Esophagus squamous epithelium (tissue), 5 donors: ENCODE measurements at places on chromosomes 3 and 15. TPM values are rescaled to one million over a fixed set of nuclear protein-coding genes. Genes with fewer than 3 reads are reported as not detected.

DNA sequence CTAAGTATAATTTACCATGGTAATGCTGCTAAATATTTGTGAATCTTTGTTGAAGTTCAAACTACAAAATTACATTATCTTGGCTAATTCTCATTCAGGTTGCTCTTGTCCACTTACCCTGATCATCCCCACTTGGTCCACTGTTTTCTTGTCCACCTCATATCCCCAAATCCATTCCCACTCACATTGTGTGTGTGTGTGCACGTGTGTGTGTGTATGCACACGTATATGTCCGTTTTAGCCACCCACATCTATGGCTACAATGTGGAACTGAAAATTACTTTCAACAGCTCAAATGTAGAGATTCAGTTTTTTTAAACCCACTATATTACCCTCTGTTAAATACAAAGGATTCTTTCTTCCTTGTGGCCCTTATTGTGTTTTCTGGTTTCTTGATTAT is 15.2 kb upstream of the MEIS2 start:
- no peak for DNase-seq

GRCh38 chr3:63338351-63338750 is 60.2 kb downstream of the SYNPR start:
- no peak for DNase-seq

DNA sequence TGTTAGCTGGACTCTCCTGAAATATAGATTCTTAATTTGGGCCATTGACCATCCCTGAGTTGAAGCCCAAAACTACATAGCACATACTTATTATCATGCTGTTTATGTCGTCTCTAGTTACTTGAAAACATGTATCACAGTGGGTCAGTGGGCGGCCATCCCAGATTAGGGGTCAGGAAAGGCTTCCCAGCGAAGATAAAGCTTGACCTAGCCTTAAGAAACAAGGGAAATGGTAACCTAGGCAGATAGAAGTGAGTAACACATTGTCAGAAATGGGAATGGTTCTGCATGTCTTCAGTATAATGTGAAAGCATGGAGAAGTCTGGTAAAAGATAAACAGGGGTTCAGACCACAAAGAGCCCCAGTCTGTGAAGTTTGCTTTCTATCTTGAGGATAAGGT is 124.7 kb downstream of the C3orf70 start:
- no peak for DNase-seq

DNA sequence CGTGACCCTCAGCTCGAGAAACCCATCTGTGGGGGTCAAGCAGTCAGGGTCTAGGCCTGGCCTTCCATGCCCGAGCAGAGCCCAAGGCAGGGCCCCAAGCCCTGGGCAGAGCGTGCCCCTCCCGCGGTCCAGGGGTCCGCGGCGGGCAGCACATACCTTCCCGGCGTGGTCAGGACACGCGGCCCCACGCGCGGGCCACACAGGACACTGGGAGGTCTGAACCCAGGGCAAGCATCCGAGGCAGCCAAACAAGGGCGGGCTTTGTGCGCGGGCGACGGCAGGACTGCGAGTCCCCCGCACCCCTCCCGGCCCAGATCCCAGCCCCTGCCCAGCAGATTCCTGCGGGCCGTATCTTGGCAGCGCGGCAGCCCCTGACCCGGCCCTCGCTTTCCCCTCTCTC is 61.6 kb upstream of the ACAN start:
- DNase-seq: no peak

- DNase-seq: no peak
These were observed 311.9 kb downstream of the EDEM1 start for GRCh38 chr3:5499404-5499803.

DNA sequence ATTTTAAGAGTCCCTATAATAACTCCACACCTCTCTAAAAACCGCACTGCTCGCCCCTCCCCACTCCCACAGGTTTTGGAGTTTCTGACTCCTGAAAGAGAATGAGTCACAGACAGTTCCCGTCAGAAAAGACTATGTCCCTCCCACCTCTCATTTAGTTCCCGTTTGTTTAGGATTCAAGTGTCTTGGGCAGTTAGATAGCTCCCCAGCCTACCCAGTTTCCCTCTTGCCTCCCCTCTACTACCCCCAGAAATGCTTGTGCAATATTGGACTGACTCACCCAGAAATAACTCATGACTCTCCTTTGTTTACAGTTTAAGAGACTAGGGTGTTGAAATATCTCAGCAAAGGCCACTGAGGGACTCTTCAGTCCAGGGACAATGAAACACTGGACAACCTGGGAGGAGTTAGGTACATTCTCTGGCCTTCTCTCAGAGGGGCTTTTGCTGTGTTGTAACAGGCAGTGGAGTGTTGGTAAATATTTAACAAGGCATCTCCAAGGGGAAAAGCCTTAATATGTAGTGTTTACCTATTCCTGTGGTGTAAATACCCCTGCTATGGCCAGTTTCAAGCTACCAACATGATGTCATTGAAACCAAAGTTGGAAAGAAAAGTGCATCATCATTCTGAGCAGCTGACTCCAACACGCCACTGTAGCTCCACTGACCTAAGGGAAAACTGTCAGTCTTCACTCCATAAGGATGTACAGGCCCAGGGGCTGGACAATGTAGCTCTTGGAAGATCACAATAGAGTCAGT is 96.1 kb upstream of the CHD2 start:
- peak; percentile 39 for DNase-seq

DNA sequence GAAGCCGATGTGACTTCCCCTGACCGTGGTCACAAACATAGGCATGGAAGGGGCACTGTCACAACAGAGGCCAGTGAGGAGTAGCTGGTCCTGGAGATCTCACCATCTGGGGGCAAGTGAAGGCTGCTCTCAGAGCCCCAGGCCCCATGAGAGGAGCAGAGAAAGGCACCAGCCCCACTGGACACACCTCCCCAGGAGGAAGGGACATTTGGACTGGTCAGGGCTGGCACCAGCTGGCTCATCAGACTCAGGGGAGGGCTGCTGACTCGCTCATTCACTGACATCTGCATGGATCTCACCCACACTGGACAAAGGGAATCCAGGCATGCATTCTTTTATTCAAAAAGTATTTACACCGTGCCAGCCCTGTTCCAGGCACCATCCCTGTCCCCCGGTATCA is 26.8 kb downstream of the ESYT3 start:
- DNase-seq: no peak

GRCh38 chr3:98602078-98602678 is 8.8 kb upstream of the CPOX start:
- no peak for DNase-seq

- no peak for DNase-seq
These were observed 581.1 kb upstream of the SEMA6D start for GRCh38 chr15:47136236-47136635.

- DNase-seq: no peak
These were observed 131.7 kb downstream of the XXYLT1 start for GRCh38 chr3:195139091-195139875.

DNA sequence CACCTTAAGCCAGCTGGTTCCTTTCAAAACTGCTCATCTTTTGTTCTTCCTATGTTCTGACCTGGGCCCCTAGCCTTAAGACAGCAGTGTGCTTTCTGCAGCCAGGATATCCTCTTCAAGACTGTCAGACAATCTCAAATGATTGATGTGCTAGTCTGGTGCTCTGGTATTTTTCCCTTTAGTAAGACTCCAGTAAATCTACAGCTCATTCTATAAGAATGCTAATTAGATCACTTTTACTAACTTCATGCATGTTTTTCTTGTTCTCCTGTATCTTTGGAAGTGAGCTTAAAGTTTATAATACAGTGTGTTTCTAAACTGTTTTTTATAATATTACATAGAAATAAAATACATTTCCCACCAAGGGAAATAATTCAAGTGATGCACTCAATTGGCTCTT is 220.9 kb upstream of the NANOGP8 start:
- DNase-seq: no peak

DNA sequence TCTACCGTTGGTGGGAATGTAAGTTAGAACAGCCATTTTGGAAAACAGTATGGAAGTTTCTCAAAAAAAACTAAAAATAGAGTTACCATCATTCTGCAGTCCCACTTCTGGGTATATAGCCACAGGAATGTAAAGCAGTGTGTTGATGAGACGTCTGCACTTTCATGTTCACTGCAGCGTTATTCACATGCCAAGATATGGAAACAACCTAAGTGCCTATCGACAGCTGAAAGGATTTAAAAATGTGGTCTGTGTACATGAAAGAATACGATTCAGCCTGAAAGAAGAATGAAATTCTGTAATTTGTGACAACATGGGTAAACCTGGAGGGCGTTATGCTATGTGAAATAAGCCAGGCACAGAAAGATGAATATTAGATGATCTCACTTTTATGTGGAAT is 157.7 kb downstream of the THSD4 start:
- DNase-seq: no peak

- DNase-seq: no peak
These were observed 96.2 kb downstream of the ABI3BP start for GRCh38 chr3:100896994-100897393.

- DNase-seq: no peak
These were observed at the start of gene PEX5L for GRCh38 chr3:180036671-180037455. TSS of gene PEX5L (minus strand) at chr3:180036937. CDS start at chr3:180036599, 338 bp downstream.

GRCh38 chr15:52673312-52673711 is 5.9 kb downstream of the ATOSA start:
- no peak for DNase-seq

- DNase-seq: no peak
These were observed 77.1 kb downstream of the IQCH start for GRCh38 chr15:67331676-67332075.

- DNase-seq: no peak
These were observed 44.6 kb downstream of the NR2C2 start for GRCh38 chr3:14991818-14992612.

- no peak for DNase-seq
These were observed 51.8 kb upstream of the NEDD4 start for GRCh38 chr15:56045068-56045748.

GRCh38 chr3:193828477-193828876 is 235.5 kb downstream of the OPA1 start:
- no peak for DNase-seq

DNA sequence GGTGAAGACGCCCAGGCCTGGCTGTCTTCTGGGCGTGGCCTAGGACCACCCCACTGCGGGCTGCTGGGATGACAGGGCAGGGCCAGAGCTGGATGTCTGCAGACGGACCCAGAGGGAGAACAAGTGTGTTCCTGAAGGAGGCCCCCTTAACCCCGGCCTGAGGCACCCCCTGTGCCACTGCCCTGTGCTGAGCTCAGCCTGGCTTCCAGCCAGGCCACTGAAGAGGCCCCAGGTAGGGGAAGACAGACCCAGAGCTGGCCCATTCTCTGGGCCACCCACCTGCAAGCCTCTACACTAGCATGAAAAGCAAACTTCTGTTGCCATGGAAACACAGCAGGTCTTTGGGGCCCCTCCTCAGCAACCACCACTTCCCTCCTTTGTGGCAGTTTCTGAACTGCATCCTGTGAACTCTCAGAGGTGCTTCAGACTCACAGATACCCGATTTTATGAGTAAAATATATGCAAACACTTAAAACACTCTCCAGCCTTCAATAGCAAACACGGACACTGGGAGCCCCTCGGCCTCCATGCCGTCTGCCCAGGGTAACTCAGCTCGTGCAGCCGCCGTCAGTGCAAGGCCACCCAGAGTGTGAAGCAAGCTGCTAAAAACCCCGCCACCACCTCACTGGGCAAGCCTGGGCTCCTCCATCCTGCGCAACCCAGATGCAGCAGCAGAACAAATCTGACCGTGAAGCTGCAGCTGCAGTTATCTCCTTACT is 42.5 kb downstream of the CMTM6 start:
- DNase-seq: no peak

GRCh38 chr15:100334015-100334414 is 7.8 kb downstream of the ADAMTS17 start:
- no peak for DNase-seq

- no peak for DNase-seq
These were observed 162.1 kb upstream of the LRIG1 start for GRCh38 chr3:66662894-66663293.

DNA sequence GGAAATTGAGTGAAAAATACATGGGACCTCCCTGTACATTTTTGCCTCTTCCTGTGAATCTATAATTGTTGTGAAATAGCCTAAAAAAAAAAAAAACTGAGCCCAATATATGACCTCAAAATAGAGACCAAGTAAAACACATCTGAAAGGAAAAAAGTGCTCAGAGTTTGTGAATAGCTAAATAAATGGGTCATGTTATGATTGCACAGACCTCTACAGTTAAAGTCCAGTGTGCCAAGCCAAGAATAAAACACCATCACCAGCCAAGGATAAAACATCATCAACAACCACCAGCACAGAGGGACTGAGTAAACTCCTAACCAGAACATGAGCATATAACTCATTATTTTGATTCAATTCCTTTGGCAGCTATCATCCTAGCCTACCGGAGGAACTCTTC is 115.6 kb upstream of the AGTR1 start:
- DNase-seq: no peak

DNA sequence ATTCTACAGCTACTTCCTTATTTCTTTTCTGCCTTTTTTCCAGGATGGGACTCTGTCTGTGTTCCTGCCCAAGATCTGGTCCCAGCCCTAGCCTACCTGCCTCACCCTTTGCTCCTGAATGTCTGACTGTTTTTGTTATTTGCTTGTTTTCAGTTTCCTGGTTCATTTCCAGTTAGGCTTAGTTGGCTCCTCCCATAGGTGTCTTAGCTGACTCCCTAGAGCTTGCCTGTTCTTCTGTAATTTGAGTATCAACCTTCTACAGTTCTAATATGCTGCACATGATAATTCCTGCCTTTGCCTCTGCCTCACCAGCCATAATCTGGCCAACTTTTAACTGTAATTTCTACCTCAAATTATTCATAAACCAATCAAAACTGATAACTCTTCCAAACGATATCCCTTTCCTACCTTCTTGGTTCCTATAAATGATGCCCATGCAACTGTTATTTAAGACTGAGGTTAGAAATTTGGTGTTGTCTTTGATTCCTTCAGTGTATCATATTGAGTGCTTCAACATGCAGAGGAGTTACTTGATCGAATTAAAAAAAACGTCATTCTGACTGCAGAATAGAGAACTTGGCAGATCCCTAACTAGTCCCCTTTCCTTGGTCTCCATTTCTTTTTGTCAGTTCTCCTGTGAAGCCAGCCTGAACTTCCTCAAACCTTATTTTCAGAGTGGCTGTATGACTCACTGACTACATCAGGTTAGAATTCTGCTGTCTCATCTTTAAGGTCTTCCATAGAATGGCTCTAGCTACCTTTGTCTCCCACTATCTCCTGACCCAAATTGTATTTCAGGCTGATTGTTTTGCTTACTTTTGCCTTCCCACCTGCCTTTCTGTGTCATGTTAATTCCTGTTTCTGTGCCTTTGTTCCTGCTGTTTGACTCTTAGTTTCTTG is 8.4 kb downstream of the GOLM2 start:
- no peak for DNase-seq

BLM gene
- 1.6 TPM for total RNA-seq

ROPN1B gene
- total RNA-seq: not detected

A4GNT gene
- not detected for total RNA-seq

LRRC2 gene
- total RNA-seq: 2.7 TPM

CTXND1 gene
- total RNA-seq: not detected

TRH gene
- not detected for total RNA-seq

KCNMB3 gene
- 0.15 TPM for total RNA-seq

SLC22A14 gene
- total RNA-seq: 0.19 TPM

OR5H1 gene
- total RNA-seq: not detected
